ENCODE measurements at places on chromosomes 2 and 18.
A peak's percentile ranks its signal among the peaks of the same experiment; 100 is the strongest.

DNA sequence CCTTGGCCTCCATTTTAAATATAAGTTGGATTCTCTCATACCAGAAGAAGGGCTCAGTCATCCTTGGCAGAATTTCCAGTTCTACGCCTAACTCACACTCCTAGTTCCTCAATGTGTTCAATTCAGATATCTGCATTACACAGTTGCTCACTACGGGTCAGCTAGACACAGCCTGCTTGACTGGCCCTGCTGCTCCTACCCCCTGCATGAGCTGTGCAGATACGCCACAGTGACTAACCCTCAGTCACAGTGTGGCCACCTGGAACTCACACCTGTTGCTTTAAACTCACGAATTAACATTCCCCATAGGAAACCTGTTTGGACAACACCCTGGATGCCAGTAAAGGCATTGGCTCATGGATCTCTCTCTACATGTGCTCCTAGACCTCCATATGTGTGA, 429.6 kb downstream of the NCKAP5 start:
- no peak for DNase-seq

- no peak for DNase-seq
These were observed 7.6 kb upstream of the PRSS56 start for GRCh38 chr2:232512602-232513001.

DNA sequence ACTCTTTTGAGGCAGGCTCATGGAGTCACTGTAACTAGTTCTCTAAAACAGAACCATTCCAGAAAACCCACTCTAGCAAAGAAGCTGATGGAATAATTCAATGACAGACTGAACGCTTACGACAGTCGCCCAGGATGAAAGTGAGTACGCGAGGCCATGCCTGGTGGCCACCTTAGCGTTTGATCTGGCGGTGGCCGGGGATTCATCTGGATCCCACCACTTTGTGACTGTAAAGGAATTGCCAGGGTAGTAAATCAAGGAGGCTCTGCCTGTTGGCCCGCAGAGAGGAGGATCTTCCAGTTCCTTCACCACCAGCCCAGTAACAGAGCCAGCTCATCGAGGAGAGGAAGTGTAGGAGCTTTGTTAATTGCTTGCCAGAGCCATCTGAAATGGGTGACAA, 34.6 kb downstream of the GREB1 start:
- DNase-seq, result peak; percentile 13

DNA sequence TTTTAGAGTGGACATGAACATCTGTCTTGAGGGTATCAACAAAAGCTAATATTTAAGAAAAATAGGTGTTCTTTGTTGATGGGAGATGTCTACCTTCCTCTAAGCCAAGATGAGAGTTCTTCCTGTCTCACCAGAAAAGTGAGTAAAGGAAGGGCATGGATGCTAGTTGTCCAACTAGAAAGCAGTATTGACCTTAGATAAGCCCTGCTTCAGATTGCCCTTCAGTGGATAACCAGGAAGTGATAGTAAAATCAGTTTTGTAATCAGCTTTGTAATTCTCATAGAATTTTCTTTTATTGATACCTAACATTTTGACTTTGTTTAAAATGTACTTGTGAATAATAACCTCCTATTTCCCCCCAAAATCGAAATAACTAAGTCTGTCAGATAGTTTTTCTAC, 134.7 kb downstream of the ZNF407 start:
- DNase-seq, result no peak

DNA sequence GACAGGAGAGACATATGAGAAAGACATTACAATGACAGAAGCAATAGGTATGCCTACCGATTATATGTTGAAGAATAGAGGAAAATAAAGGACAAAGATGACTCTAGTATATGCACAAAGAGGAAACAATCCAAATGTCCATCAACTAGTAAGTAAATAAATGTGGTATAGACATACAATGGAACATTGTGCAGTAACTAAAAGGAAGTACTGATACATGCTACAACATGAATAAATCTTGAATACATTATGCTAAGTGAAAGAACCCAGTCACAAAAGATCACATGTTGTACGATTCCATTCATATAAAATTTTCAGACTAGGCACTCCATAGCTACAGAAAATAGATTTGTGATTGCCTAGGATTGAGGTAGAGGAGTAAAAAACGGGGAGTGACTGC, 28.5 kb upstream of the PGAP1 start:
- DNase-seq, result no peak

DNA sequence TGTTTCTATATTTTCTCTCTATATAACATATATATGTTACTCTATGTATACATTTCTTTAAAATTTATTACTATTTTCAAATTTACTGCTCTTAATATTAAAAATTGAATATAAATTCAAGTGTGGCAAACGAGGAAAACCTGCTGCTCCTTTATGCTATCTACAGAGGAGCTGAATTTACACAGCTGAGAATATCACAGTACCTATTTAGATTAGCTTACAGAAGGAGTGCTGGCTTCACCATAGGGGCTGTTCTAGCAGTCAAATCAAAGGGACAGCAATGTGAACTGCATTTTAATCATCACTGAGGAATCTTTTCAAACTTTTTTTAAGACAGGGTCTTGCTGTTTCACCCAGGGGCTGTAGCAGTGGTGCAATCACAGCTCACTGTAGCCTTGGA, 213.8 kb downstream of the SRBD1 start:
- DNase-seq, result no peak

DNA sequence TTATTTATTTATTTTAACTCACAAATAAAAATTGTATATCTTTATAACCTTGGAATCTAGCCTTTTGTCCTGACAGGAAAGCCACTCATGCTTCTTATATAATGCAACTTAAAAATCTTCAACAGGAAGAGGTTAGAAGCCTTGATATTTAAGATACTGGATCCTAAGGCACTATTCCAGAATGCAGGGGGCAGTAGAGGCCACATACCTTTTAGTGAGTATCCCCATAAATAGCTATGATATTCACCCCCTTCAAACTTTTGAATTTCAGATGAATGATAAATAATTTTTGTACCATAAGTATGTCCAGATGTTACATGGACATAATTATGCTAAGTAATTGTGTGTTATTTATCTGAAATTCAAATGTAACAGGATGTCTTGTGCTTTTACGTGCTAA, 592.7 kb upstream of the VRK2 start:
- no peak for DNase-seq

DNA sequence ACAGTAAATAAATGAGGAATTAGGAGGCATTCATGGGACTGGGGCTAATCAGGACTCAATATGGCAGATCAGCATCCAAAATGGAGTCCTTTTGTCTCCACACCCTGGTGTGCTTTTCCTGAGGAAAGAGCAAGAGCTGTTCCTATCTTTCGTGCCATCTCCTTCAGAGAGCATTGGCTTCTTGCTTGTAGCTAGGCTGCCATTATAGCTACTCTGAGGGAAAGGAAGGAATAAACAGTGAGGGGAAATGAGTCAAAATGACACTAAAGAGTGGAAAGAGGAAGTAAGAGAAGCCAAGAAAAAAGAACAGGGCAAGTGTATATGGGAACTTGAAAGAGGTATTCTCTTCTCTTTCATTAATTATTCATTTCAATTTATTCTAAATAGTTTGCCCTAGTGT, 8.4 kb upstream of the NMI start:
- DNase-seq, result peak; percentile 91

- DNase-seq, result no peak
These were observed 86.8 kb upstream of the SP3 start for GRCh38 chr2:174051741-174052583.

DNA sequence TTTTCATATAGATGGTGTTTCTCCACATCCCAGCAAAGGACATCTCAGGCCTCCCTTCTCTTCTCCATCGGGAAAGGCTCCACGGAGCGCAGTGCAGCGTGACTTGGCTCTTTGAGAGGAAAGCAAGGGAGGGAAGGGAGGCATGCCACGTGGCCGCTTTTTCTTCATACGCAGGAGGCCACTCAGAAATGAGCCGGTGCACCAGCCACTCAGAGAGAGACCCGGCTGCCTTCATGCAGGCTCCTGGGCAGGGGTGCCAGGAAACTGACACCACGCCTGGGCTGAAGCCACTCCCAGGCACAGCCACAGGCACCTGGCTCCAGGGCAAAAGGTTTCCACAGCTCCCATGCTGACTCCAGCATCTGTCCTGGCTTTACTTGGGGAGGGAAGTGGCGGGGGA, 11.1 kb upstream of the LOXHD1 start:
- DNase-seq, result no peak

DNA sequence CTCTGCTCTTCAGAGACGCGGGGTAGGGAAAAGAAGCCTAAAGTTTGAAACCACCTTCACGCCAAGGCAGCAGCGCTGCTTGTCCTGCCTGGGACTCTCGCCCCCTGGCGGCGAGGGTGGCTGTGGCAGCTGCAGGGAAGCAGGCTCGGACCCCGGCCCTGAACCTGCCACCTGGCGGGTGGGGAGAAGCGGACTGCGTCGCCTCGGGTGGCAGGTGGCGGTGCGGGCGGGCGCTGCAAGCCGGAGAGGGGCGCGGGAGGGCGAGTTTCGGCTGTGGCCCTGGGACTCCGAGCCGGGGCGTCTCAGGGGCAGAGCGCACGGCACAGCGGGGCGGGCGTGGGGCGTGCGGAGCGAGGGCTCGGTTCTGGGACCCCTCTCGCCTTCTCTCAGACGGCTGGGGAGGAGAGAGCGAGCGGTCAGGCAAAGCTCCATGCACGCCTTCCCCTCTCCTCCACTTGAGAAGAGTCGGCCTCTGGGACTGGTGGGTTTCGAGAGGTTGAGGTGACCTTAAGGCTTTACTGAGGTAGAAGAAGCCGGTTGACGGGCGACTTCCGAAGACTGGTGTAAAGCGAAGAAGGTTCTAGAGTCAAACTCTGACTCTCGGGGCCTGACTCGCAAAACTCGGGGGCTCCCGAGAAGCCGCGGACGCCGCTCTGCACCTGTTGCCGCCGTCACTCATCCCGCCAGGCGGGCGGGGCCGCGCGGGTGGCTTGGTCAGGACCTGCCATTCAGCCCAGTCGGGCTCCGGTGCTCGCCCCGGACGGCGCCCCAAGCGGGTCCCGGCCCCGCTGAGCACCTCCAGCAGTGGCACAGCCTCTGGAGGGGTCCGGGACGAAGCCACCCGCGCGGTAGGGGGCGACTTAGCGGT, 1.1 kb upstream of the BOLL start:
- DNase-seq, result no peak

GRCh38 chr2:190501702-190502407, 32.7 kb downstream of the NEMP2 start:
- no peak for DNase-seq

DNA sequence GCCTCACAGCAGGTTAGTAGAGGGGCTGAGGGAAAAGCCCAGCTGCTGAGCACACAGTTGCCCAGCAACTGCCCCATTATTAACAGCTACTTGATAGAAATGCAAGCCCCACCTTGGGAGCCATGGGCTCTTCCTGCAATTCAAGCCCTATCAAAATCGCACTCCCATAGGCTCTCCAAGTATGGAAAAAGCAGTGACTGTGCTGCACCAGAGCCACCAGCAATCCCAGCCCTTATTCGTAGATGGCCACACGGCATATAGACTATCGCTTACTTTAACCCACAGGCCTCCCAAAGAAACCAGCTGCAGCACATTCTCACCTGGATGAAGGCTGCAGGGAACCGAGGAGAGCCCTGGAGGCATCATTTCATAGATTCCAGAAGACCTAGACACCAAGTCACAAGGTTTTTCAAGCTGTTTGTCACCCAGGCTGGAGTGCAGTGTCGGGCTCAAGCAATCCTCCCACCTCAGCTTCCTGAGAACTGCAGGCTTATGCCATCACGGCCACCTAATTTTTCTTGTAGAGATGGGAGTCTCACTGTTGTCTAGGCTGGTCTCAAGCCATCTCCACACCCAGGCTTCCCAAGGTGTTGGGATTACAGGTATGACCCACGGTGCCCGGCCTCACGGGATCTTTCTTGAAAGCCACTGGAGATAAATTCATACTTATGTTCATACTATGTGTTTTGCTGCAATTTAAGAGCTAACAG, 11.3 kb downstream of the NCL start:
- DNase-seq, result peak; percentile 36

GRCh38 chr2:98588880-98589431, 19.4 kb downstream of the COA5 start:
- DNase-seq, result no peak

DNA sequence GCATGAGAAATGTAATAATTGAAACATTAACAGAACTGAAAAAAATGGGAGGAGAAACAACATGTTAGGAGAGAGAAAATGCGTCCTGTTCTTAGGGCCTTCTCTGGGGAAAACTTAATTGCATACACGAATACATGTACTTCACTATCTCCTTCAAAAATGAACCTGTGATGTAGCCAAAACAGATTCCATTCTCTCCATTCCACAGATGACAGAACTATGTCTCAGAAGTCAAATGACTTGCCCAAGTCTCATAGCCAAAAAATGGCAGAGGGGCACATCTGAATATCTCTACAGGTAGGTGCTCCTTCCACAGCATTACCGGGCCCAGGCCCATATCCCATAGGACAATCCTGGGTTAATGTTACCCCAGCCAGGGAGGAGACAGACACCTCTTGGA, 3.9 kb upstream of the DCTN1 start:
- DNase-seq, result no peak

DNA sequence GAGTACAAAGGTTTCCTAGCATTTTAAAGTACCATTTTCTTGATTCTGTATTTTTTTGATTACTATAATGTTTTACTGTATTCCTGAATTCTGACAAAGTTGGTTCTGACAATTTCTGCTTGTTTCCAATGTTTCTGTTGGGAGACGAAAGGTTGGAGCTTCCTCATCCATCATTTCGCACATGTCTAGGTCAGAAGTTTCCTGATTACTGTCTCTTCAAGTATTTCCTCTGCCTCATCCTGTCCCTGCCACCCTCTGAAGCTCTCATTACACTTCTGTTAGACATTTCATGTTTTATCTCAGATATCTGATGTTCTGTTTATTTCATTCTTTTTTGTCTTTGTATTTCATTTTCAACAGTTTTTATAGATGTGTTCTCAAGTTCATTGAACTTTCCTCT, 895.8 kb downstream of the TSN start:
- no peak for DNase-seq

DNA sequence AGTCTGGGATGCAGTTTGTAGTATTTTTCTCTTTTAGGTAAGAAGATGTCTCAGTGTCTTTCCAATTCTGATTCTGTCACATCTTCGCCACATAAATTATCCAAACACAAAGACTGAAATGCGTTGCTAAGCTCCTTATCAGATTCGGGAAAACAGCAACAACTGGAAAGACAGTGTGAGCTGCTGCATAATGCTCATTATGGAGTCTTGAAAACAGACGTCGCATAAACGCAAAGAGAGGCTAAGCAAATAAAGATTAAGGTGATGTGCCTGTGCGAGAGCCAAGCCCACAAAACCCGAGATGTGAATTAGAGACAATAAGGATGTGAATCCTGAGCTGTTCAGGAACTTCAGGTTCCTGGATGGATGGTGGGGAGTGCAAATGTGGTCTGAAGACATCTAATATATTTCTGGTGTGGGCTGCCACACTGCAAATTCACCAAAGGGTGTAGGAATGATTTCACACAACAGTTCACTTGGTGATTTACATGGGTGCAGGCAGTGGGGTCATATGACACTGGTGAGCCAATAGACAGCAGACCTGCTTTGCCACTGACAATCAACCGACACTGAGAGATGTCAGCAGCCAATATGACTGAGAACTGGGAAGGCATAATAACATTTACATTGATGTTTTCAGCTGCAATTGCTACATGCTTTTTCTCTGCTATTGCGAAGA, 195.8 kb downstream of the MTX2 start:
- DNase-seq, result no peak

GRCh38 chr2:110969696-110970095, 151.0 kb upstream of the BCL2L11 start:
- peak; percentile 64 for DNase-seq

GRCh38 chr2:157336137-157337010, 10.8 kb upstream of the ERMN start:
- DNase-seq, result peak; percentile 45
